ENCODE measurements at places on chromosomes 4 and X.

DNA sequence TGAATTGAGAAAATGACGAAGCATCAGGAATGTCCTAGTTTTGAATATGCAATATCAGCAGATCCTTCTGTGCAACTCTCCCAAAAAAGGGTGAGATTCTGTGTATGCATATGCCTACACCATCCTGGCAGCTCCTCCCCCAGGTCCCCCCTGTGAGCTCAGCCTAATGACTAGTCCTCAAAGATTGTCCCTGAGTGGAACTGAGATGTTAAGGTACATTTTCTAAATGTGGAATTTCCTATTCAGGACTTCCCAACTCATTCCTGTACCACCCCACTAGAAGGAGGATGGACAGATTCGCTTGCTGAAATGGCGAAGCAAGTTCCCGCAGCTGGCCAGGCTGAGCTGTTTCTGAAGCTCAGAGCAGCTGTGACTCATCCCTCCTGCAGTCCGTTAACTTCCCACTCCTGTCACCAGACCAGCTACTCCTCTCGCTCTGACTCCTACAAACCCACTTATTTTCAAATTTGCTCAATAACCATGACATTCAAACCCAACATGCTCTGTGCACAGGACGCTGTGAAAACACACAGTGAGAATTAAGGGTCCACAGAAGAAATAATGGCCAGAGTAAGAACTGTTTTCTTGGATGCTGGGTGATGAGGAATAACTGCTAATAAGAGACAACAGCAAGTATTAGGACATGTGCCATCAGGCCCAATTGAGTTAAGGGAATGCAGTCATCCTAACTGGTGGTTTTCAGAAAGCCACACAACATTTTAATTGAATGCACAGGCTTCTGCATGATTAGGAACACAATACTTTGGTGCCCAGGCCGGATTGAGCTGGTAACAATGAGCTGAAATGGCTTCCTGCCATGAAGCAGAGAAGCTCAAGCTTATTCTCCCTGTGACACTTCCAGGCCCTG is 40.0 kb upstream of the IRF2 start:
- DNase-seq: peak; percentile 9

DNA sequence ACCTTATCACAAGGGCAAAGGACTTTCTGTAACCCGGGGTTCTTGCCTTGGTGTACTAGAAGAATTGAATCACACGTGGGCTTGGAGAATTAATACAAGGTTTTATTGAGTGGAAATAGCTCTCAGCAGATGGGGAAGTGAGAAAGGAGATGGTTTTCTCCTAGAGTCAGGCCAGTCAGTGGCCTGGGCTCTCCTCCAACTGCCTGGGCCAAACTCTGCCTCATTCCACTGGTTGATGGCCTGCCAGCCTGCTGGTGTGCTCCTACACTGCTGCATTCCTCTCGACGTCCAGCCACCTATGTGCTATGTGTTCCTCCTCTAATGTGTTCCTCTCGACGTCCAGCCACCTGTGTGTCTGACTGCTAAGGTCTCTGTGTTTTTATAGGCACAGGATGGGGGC is 35.3 kb upstream of the SPIN2A start:
- no peak for DNase-seq

DNA sequence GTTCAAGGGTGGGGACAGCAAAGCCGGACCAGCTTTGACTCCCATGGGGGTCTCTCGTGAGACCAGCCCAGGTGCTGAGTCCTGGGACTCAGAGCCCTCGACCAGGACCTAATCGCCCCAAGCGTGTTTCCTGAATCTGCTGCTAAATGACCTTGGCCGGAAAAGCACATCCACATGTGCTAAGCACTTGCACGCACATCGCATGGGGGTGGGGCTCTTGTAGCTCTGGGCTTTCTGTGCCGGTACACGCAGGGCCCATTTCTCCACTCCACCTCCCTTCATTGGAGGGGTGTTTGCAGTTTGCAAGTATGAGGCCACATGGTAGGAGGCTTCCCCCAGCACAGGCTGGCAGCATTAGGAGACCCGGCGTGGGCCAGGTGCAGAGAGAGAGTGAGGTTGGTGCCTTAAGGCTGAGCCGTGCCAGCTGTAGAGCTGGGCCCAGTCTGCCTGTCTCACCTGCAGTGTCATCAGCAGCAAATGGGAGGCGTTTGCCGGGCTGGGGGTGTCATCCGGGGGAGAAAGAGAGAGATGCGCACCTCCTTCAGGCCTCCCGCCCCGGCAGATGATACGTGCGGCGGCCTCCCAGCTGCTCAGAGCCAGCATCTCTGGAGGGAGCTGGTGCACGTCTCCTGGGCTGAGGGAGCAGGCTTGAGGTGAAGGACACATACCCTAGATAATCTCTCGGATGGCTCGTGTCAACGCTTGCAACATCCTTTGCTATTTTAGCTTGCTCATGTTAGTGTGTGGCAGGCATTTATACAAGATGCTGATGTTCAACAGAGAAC is 45.2 kb upstream of the CLCN4 start:
- DNase-seq: no peak

DNA sequence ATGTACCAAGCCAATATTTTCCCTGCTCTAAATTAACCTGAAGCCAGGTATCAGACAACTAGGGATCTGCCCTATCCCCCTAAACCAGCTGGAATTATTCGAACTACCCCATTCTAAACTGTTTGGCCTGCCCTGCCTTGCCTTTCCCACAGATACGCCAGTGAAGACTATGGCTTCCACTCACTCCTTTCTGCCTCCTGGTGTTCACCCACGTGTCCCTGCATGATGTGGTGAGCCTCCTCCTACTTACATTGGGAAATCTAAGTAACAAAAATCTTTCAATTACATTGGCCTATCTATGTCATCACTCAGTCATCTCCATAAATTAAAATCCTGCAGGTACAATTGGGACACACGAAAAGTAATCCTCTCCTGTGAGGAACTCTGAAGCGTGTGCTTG is 6.1 kb upstream of the LDOC1 start:
- no peak for DNase-seq

- no peak for DNase-seq
These were observed 4.3 kb downstream of the BCLAF3 start for GRCh38 chrX:19986531-19986930.

DNA sequence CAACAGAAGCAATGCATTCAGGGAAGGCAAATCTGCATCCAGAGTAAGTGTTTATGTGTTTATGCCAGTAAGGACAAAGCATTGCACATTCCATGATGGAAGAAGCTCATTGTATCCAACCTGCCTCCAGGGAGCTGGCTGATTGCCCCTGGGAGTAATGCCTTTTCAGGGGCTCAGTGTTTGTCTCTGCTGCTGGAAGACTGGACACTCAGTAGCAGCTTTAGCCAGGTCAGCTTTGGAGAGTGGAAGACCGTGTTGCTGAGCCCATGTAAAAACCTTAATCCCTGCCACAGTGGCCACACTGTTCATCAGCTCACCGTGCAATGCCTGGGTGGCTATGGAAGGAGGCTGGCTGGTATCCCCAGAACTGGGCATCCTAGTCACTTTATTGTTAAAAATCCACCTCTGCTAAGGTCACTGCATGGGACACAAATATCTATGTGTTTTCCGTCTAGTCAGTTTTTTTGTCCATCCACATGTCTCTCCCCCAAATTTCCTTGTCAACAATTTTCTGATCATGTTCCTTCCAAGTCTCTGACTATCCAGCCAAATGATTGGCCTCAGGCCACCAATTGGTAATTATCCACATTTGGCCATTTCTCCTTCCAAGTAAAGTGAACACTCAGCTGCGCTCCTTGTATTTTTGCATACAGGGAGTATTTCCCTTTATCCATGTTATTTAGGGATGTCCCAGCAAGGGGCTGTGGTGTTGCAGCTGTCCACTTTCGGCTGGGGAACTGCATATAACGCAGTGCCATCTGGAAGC is 2044.5 kb upstream of the AGA start:
- no peak for DNase-seq

DNA sequence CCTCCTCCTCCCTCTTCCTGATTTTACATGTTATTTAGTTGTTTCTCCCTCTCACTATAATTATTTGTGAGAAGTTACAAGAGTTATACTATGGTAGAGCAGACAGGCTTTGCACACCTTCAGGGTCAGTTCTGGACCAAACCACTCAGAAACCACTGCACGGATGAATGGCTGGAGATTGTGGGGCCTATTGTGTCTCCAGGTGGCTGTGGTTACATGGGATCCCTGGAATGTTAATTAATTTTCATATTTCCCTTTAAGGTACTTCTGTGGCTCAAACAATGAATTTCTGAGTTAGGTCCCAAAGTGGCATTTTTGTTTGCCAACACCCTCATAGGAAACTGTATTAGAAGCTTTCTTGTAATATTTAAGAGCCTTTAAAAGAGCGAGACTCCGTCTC is 151.9 kb downstream of the BMPR1B start:
- no peak for DNase-seq

- DNase-seq: no peak
These were observed 898 bp downstream of the UBQLN2 start for GRCh38 chrX:56564164-56564885.

- no peak for DNase-seq
These were observed 88.2 kb downstream of the RBM46 start for GRCh38 chr4:154869301-154869700.

DNA sequence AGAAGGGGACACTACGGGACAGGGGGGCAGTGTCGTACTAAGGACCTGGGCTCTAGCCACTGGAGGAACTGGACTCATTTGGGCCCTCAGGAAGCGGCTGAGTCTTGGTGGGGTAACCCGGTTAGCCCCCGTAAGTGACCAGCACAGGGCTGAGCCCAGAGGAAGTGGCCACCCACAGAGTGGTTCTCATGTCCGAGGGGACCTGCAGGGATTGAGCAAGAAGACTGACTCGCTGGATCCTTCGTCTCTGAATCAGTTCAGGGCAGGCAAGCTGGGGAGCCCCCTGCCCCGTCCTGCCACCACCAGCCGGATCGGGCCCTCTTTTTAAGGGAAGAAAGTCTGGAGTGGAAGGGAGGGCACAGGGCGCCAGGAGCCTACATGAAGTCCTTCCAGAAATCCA is 719 bp upstream of the BGN start:
- no peak for DNase-seq
